Sigmoid colon (tissue), 7 donors: ENCODE measurements at places on chromosomes 5 and 9. TPM values are rescaled to one million over a fixed set of nuclear protein-coding genes. Genes with fewer than 3 reads are reported as not detected.

- no peak for DNase-seq
These were observed 40.2 kb upstream of the RAB3C start for GRCh38 chr5:58542709-58543108.

DNA sequence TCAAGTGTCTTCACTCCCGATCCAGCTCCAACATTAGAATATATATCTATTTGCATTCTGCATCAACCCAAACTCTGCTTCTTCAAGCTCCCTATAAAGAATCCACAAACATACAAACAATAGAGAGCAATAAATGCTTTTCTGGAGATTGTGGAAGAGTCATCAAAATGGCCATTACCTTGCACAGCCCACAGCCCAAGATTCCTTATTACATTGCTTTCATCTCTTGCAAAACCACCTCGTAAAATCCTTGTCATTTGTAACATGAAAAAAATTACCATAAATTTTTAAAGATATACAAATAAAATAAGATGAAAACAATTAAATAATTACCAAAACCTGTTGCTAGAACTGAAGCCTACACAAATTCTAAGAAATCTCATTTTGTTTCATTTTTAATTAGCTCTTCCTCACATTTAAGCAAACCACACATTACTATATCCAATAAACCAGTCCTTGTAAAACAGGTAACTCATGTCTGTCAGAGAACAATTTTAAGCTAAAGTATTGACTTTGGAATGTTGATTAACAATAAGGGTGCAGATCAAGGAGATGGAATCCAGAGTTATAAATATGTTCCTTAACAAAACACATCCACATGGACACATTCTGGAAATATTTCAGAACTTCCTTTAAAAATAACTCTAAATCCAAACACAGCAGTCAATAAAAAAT lies 7.1 kb downstream of the SPINK9 start:
- no peak for DNase-seq

DNA sequence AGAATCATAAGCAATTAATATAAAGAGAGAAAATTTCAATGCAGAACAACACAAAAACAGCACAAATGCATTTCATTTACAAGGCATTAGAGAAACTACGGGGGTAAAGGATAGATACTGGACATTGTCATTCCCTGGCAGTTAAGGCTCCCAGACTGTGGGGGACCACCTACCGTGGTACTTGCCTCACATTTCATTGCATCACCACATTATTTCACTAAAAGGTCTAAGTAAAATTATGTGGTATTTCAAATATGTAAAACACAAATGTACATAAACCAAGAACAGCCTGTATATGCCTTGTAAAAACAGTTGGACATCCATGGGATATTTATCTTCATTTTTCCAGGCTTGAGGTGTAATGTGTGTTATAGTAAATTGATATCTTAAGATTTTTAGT lies 571.2 kb upstream of the ZNF462 start:
- DNase-seq, result no peak

- no peak for DNase-seq
These were observed 15.3 kb downstream of the XRCC4 start for GRCh38 chr5:83092619-83093018.

- no peak for DNase-seq
These were observed 196.3 kb downstream of the ATP10B start for GRCh38 chr5:160655717-160656116.

- DNase-seq, result no peak
These were observed 271.8 kb downstream of the SMARCA2 start for GRCh38 chr9:2286825-2287455.

DNA sequence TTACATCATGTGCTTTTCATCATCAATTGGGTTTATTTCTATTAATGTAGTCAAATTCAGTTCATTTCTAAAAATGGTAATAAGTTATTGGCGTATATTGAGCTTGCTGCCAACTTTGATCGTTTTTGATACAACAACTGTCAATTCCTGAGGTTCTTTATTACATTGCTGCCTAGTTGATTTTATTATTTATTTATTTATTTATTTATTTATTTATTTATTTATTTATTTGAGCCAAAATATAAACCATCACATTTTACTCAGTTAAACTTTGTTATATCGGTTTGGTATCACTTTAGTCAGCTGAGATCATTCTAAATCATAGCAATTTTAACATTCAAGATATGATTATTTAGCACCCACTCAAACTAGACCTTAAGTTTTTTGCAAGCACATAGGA lies 100.0 kb downstream of the FBXO38 start:
- DNase-seq, result no peak

- no peak for DNase-seq
These were observed 349.5 kb downstream of the AGTPBP1 start for GRCh38 chr9:85392260-85392659.

GRCh38 chr9:22682961-22683699 lies 236.5 kb downstream of the DMRTA1 start:
- DNase-seq, result no peak

DNA sequence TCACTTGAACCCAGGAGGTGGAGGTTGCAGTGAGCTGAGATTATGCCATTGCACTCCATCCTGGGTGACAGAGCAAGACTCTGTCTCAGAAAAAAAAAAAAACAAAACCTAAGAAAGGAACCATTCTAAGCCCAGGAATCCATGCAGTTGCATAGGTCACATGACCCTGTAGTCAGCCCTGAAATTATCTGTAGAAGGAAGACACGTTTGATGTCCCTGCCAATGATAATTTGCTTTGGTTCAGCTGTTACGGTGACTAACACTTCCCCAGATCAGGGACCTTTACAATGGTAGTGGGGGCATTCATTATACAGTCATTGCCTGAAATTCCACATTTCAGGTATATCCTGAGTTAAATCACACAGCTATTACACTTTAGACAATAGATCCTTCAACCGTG lies 50.5 kb downstream of the PRKACG start:
- no peak for DNase-seq

DNA sequence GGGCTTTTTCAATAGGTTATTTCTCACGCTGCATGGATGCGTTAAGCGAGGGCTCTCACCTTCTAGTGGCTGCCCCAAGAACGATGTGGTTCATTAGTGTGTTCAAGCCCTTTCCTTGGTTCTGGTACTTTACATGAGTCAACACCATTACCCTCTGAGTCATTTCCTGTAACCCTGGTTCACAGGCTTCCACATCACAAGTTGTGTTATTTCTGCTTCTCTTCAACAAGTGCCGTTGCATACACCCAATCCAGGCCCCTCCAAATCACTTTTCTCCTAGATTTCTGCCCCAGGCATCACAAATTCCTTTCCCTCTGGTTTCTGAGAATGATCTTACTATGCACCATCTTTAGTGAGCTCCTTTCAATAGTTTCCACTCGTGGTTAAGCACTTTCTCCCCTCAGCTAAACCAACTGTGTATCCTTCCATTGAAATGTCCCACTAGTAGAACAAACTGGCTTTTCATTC lies 69.5 kb upstream of the RAD23B start:
- DNase-seq, result no peak

DNA sequence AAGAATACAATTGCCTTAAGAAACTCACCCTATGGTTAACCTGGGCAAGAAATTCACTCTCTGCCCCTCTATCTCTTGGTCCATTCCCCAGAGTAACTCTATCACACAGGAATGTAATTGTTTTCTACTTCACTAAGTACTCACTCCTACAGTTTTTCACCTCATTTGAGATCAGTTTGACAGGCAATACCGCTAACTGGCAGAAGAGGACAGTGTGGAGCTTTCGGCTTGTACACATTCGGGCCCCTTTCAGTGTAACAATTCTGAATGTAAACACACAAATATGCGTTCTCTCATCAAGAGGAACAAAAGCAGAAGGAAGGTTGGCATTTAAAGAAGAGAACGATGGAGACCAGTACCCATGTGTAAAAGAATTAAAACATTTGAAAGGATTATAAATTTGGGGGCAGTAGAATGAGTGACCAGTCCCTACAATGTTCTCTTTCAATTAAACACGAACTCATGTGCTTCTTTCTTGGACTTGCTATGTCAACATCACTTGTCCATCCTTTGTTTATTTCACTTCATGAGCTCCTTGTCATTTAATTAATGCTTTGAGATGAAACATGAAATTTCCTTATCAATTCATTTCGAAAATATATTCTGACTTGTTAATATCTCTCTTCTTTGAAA lies 188.5 kb upstream of the GRAMD2B start:
- no peak for DNase-seq

GRCh38 chr9:9223175-9223574 lies 1389.6 kb downstream of the PTPRD start:
- DNase-seq, result no peak

DNA sequence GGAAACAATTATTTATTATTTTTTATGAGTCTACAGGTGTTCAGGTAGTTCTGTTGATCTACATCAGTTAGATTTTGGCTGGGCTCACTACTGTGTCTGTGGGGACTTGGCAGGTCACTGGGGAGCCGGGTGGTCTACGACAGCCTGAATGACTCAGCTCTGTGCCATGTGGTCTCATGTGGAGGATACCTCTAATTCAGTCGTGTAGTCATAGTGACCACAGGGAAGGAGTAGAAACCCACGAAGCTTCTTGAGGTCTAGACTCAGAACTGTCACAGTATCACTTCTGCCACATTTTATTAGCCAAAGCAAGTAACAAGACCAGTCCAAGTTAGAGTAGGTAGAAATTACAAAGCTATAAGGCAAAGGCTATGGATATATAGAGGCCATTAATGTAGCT lies 64.7 kb upstream of the GRAMD2B start:
- DNase-seq, result no peak

GRCh38 chr5:36877667-36878391 lies 1.3 kb downstream of the NIPBL start:
- no peak for DNase-seq

DNA sequence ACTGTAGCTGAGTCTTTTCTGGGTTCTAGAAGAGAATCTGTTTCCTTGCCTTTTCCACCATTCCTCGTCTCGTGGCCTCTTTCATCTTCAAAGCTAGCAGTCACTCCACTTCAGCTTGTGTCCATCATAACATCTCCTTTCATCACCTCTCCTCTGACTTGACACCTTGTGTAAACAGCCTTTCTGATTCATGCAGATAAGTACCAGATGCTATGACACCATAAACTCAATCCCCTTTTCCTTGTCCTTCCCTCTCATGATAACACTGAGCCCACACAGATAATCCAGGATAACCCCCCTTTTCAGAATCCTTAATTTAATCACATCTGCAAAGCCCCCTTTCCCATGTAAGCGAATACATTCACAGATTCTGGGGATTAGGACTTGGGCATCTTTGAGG lies 95.5 kb downstream of the SNX24 start:
- DNase-seq, result no peak

DNA sequence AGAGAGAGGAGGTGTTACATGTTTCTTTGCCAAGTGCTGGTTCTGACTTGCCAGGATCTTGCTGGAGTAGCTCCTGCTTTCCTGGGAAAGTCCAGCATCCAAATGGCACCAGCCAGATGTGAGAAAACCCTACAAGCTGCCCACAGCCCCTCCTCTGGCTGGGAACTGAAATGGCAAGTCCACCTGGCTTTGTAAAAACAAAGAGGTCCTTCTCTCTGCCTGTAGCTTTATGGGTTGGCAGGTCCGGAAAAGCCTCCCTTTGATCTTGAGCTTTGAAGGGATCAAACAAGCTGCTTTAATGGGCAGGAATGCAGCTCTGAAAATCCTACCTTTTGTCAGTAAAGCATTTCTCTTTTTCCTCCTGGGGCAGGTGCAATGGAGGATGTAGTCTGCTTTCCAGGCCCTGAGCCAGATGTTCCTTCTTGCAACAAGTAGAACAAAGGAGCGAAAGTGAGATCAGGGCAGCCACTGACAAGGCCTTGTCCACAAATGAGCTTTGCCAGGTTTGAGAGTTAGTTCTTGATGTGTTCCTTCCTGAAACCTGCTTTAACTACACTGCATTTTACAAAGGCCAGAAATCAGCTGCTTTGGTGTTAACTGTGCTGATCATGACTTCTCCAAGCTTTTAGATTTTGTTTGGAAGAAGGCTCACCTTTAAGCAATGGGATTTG lies 456.7 kb downstream of the ZNF608 start:
- no peak for DNase-seq

DNA sequence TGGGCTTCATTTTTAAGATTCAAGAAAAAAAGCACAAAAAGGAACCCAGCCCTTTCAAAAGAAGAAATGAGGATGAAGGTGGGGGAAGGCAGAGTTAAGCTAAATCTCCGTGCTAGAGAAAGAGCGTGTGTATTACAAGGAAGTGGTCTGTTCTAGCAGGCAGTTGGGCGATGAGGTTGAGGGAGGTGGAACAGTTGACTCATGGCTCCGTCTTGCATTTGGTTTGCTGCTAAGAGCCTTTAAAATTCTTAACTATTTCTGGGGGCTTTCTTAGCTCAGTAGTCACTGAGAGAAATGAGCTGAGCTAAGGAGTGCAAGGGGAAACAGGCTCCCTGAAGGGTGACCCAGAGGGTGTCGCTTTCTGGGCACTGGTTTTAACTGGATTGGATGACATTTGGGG lies 117.4 kb downstream of the GCNT1 start:
- peak; percentile 68 for DNase-seq

- peak; percentile 88 for DNase-seq
These were observed 7.0 kb upstream of the EBF1 start for GRCh38 chr5:159106569-159107282.

DNA sequence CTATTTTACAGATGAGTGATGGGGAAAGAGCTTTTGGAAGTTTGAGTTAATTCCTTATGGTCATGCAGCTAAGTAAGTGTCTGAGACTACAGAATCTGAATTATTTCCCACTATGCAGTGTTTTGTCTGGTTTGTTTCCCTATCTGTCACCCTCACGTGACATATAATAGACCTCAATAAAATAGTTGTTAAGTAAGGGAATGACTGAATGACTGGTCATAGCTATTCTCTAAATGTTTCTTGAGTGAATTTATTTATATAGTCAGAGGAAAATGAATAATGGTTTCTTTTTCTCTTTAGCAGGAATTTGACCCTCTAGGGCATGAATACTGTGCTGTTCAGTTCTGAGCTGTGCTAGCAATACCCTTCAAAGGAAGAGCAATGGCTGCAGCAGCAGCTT lies 10.3 kb downstream of the TRIM32 start:
- no peak for DNase-seq

DNA sequence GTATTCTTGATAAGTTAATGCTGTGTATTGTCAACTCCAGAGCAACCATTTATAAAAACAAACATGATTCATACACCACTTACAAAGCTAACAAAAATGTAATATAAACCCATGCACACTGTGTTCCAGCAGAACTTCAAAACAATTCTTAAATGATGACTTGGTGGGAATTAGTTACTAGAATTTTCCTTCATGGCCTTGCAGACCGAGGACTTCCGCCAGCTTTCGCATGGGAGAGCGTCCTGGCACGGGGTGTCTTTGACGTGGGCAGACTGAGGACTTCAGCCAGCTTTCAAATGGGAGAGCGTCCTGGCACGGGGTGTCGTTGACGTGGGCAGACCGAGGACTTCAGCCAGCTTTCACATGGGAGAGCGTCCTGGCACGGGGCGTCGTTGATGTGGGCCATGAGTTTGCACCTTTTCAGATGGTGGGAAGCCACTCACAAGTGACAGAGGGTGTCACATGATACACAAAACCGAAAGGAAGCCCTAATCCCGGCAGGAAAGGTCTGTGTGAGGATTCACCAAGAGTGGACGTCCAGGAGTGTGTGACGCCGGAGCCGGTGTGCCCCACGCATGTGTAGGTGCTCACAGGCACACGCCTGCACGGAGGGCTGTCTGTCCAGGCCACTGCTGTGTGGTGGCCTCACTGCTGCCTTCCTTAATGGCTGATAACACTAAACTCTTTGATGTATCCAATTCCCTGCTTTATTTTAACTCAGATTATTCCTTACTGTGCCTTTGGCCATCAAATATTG lies 211.3 kb upstream of the IRX4 start:
- DNase-seq, result no peak

NME5 gene
- total RNA-seq, result 3.5 TPM

HAVCR1 gene
- total RNA-seq, result not detected

ATP6V0E1 gene
- 154 TPM for total RNA-seq

PLPPR1 gene
- total RNA-seq, result 0.81 TPM

FANCG gene
- 17.0 TPM for total RNA-seq
